NCI-H524 treated with DMSO at 0.1 percent for 48 hours (cell line): ENCODE measurements at places on chromosomes 5 and 9.

- DNase-seq: no peak
Observed at GRCh38 chr5:15026011-15026893, 154.7 kb upstream of the ANKH start.

DNA sequence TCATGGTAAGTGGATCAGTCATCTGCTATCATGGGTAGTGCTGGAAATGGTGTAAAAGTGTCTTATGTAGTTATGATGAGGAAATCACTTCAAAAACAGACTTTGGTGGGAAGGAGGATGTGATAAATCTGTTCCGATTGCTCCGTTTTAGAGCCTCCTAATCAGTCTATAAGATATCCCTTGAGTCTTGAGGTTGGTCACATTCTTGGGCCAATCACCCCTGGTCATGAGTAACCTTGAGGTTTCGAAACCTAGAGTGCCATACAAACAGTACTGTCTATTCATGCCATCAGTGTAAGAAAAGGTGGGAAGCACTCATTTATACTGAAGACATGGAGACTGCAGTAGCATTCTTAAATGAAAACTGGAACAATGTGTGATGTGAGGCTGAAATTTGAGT is 45.8 kb downstream of the LRRTM2 start:
- no peak for DNase-seq

- DNase-seq: no peak
Observed at GRCh38 chr5:175521313-175521833, 43.0 kb downstream of the SFXN1 start.

- DNase-seq: no peak
Observed at GRCh38 chr9:36488389-36488756, 84.3 kb upstream of the MELK start.

- DNase-seq: no peak
Observed at GRCh38 chr5:96660971-96661854, 963 bp upstream of the CAST start.

- no peak for DNase-seq
Observed at GRCh38 chr5:3385991-3386519, 209.6 kb upstream of the IRX1 start.

- no peak for DNase-seq
Observed at GRCh38 chr5:124341066-124341858, 405.2 kb downstream of the ZNF608 start.

DNA sequence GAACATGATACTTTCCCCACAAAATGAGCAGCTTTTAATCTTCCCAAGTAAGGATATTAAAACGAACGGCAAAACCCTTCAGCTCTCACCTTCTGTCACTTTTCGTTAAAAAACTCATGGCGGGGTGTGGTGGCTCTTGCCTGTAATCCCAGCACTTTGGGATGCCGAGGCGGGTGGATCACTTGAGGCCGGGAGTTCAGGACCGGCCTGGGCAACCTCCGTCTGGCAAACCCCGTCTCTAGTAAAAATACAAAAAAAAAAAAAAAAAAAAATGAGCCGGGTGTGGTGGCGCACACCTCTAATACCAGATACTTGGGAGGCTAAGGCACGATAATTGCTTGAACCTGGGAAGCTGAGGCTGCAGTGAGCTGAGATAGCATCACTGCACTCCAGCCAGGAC is 902 bp downstream of the TMED9 start:
- no peak for DNase-seq
